ENCODE measurements at places on chromosomes 16 and 17.

DNA sequence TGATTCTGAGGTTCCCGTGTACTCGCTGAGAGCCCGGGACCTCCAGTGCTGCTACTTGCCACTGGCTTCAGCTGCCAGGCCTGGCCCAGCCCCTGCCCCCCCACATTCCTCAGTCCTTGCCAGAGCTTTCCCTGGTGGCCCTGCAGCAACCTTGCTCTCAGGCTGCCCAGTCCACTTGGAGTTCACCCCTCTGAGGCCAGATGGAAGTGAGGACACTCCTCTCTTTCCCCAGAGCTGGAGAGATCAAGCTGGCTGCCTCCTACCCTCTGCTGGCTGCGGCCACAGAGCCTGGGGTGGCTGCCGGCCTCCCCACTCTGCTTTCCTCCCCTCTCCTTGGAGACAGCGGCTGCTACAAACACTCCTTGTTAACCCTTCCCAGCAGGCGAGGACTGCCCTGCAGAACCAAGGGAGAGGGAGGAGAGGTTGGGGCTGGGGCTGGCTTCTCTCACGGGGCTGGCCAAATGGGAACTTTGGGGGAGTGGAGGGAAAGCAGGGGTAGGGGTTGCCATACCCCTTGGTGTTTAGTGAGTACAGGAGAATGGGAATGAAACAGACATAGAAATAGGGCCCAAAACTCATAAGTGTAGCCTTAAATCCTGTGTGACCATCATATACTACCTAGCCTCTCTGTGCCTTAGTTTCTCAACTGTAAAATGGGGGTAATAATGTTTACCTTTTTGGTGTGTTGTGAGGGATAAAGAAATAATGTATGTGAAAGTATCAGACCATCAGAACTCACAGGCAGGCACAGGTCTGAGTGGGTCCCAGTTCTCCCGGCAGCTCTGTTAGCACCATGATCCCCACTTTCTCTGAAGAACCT lies at the start of gene GAS2L2:
Gene GAS2L2, minus strand, starts transcription at position 295 of the 820 bp plus-strand sequence. CDS start 389 bp downstream, outside the sequence.
- peaks cover 42% of the 10 kb centered on the region for H3K27me3 ChIP-seq
- no peak within 1 kb of the TSS for H3K4me3 ChIP-seq
- no peak within 1 kb of the TSS for H3K27ac ChIP-seq
- no peaks in the 10 kb centered on the region for H3K36me3 ChIP-seq

- DNase-seq, result no peak
- no peaks in the 10 kb centered on the region for H3K36me3 ChIP-seq
- H3K27me3 ChIP-seq, result no peaks in the 10 kb centered on the region
- peaks cover 19% of the 10 kb centered on the region for H3K4me1 ChIP-seq
- no peak overlapping the region for H3K27ac ChIP-seq
Measured at GRCh38 chr16:48597563-48598387, 12.2 kb downstream of the N4BP1 start.

GRCh38 chr16:22141767-22142166 lies 20.5 kb upstream of the SDR42E2 start:
- H3K4me1 ChIP-seq, result no peaks in the 10 kb centered on the region
- DNase-seq, result no peak
- H3K27ac ChIP-seq, result no peak overlapping the region
- H3K27me3 ChIP-seq, result no peaks in the 10 kb centered on the region
- no peaks in the 10 kb centered on the region for H3K36me3 ChIP-seq

DNA sequence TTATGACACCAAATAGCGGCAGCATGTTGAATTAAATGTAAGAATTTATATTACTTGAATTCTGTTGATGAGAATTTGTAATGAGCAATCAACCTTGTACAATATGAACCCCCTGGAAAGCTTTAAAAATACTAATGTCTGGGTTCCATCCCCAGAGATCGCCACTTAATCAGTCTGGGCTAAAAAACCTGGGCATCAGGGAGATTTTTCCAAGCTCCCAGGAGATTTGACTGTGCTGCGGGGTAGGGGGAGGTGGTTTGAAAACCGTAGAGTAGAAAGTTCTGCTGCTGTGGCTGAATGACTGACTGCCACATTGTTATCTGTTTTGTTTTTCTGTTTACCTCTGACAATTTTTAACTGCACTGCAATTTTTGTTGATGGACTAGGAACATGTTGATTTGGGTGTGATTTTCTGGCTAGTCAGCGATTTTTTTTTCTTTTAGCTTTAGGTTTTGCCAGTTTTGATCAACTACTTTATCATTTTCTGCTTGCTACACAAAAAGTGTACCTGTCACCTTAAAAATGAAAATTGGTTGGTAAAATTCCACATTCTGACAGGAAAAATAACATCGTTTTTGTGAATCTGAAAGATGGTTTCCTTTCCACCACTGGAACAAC lies 79.3 kb downstream of the PCTP start:
- no peak overlapping the region for H3K4me3 ChIP-seq
- H3K27ac ChIP-seq, result no peak overlapping the region
- DNase-seq, result no peak
- no peaks in the 10 kb centered on the region for H3K27me3 ChIP-seq

DNA sequence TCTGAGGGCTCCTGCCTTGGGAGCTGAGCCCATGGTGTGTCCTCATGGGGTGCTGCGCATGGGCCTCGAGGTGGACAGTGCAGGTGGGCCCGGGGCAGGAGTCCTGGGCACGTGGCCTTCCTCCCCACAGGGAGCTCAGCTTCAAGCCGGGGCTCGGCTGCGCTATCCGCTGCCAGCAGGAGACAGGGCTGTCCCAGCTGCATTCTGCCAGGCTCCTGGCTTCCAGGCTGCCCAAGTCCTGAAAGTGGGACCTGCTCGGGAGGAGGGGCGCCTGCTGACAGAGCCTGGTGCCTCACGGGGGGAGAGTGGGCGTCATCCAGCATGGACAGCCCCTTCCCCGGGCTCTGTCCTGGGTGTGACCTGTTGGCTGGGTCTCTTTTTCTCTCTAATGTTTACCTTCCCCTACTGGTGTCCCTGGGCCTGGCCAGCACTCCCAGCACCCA lies 7.1 kb downstream of the TRAF7 start:
- H3K36me3 ChIP-seq, result peaks cover 7% of the 10 kb centered on the region
- H3K4me1 ChIP-seq, result peaks cover 33% of the 10 kb centered on the region
- H3K4me3 ChIP-seq, result no peak overlapping the region

DNA sequence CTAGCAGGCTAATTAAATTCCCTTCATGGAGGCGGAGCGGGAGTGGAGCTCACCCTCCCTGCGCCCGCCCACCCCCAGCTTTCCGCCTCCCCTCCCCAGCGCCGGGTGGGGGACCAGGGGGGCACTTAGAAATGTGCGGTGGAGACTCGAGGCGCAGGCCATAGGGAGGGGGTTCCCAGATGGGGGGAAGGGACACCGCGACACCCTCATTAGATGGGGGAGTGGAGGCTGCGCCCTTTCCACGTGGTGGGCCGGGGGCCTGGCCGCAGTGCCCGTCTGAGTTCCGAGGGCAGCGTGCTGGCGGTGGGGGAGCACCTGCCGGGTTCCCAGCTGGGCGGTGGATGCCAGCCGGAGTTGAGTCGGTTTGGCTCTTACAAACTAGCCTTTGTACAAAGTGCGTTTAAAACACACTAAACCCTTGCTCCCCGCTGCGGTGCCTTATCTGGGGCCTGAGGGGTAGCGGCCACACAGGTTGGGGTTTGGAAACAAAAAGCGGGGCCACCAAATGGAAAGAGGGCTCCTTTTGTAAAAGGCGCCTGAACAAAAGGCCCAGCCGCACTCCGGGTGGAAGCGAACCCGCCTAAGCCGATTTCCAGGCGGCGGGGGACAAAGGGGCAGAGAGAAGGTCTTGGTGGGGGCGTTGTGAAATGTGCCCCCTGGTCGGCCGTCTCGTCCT lies 1.4 kb downstream of the GSE1 start:
- no peaks in the 10 kb centered on the region for H3K36me3 ChIP-seq
- H3K4me3 ChIP-seq, result peak overlapping the region; percentile 49
- peaks cover 24% of the 10 kb centered on the region for H3K4me1 ChIP-seq
- no peak for DNase-seq
- H3K27ac ChIP-seq, result peak overlapping the region; percentile 13

DNA sequence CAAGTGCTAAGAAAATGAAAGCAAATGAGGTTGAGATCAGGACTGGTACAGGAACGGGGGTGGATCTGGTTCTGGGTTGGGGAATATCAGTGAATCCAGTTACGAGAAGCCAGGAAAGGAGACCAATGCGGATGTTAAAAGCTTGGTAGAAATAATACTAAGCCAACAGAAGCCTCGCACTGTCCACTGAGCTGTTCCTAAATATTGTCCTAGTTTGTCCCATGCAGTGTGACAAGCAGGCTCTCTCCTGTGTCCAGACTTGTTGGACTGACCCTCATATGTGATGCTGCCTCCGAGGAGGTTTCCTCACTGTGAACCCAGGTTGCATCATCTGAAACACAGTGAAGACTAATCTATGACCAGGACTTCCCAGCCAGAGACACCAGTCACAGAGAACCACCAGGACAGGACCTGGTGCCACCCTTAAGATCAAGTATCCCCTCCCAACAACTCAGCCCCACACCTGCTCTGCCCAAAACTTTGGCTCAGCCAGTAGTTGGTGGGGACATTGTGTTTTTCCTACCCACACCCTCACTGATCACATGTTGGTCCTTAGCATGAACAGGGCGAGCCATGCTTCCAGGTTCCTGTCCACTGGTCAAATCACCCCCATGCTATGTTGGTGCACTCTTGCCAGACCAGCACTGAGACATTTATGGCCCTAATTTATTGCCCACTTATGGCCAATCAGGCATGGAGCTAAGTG lies 32.7 kb upstream of the SCNN1B start:
- no peaks in the 10 kb centered on the region for H3K4me1 ChIP-seq
- peaks cover 4% of the 10 kb centered on the region for H3K27me3 ChIP-seq
- no peak overlapping the region for H3K4me3 ChIP-seq
- no peak for DNase-seq

- peaks cover 17% of the 10 kb centered on the region for H3K4me1 ChIP-seq
- H3K36me3 ChIP-seq, result no peaks in the 10 kb centered on the region
- peak within 1 kb of the TSS; percentile 38 for H3K4me3 ChIP-seq
- H3K27me3 ChIP-seq, result peaks cover 28% of the 10 kb centered on the region
- DNase-seq, result peak; percentile 33
Measured at GRCh38 chr16:57694725-57695679, at the start of gene DRC7. TSS of gene DRC7 (plus strand) at chr16:57694806. CDS start at chr16:57697950, 3,144 bp downstream.

- no peaks in the 10 kb centered on the region for H3K27me3 ChIP-seq
- no peak for DNase-seq
- no peak overlapping the region for H3K27ac ChIP-seq
- no peaks in the 10 kb centered on the region for H3K4me1 ChIP-seq
Measured at GRCh38 chr17:28623696-28624095, 9.7 kb upstream of the RSKR start.

DNA sequence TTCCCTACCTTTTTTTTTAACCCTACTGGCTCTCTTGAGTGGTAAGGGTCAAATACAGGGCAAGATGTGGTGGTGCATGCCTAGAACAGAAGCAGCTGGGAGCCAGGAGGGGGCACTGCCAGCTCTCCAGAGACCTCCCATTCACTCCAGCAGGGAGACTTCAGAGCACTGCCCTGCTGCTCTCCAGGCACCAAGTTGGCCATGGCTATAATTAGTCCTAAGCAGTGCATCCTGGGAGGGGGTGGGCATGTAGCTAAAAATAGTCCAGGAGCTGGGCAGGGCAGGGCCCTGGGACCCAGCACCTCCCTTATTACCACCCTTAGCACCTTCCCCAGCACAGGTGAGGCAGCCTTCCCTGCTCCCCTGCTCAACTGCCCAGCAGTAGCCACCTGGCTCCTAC lies 3.5 kb downstream of the CORO6 start:
- H3K27me3 ChIP-seq, result no peaks in the 10 kb centered on the region
- no peak overlapping the region for H3K27ac ChIP-seq
- H3K4me1 ChIP-seq, result peaks cover 22% of the 10 kb centered on the region
- no peak overlapping the region for H3K4me3 ChIP-seq

DNA sequence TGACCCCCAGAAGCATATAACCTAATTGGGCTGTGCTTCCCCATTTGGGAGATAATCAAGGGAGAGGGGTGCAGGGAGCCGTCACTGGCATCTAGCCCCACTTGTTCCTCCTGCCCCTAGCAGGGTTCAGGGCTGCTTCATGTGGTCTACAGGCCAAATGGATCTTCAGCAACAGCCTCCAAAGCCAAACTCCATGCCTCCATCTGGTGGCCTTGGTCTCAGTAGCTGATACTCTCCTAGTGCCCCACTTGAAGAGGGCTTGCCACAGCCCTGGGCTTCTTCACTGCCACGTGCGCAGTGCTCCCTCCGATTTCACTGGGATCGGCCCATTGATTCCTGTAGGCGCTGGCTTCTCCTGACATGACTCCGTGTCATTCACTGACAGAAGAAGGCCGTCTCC lies 24.6 kb downstream of the LYRM9 start:
- H3K4me1 ChIP-seq, result no peaks in the 10 kb centered on the region
- H3K27me3 ChIP-seq, result no peaks in the 10 kb centered on the region
- no peaks in the 10 kb centered on the region for H3K36me3 ChIP-seq
- H3K4me3 ChIP-seq, result no peak overlapping the region
- no peak overlapping the region for H3K27ac ChIP-seq
- no peak for DNase-seq

DNA sequence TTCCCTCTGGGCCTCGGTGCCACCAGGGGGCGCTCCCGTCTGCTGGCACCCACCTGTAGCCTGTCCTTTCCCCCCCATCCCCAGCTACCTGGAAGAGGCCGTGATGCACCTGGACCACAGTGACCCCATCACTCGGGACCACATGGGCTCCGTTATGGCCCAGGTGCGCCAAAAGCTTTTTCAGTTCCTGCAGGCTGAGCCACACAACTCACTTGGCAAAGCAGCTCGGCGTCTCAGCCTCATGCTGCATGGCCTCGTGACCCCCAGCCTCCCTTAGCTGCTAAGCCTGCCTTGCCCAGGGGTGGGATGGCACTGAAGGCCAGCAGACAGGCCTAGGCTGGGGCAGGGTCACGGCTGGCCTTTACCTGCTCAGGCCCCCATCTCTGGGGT lies 818 bp upstream of the NRN1L start:
- H3K4me3 ChIP-seq, result no peak overlapping the region
- H3K36me3 ChIP-seq, result peaks cover 69% of the 10 kb centered on the region
- peak; percentile 75 for DNase-seq
- H3K27ac ChIP-seq, result no peak overlapping the region

DNA sequence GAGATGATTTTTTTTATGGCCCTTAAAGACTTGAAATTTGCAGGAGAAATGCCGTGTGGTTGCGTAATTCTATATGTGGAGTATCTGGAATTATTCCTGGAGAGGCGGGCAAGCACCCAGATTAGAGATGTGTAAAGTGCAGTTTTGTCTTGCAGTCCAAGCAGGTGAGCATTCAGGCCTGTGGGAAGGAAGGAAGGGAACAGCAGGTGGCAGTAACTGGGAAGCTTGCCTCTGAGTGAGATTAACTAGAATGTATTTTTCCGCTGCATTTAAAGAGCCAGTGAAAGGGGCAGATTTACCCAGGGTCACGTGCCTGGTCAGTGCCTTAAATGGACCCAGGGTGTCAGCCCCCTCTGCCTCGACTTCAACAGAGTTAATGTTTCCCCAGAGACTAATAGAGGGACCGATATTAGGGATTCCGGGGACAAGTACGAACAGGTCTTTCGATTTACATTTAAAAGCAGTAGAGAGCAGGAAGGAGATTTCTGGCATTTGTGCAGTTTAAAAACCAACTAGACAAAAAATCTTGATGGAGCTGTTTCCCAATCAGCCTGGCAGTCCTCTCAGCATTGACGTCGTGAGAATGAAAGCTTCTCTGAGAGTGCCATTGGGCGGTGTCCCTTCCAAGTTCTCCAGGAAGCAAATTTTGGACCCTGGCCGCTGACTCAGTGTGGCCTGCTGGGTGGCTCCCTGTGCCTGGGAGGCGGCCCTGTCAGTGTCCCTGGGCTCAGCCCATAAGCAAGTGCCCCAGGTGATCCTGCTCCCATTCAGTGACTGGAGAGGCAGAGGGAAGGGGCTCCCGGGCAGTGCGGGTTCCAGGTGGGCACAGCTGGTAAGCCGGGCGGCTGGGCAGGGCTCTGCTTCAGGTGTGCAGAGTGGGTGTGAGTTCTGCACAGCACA lies 38.2 kb downstream of the KSR1 start:
- H3K27ac ChIP-seq, result no peak overlapping the region
- DNase-seq, result no peak
- no peaks in the 10 kb centered on the region for H3K36me3 ChIP-seq
- H3K4me3 ChIP-seq, result no peak overlapping the region
- no peaks in the 10 kb centered on the region for H3K27me3 ChIP-seq

- H3K27me3 ChIP-seq, result peaks cover 12% of the 10 kb centered on the region
- H3K4me3 ChIP-seq, result no peak overlapping the region
- no peaks in the 10 kb centered on the region for H3K36me3 ChIP-seq
- DNase-seq, result no peak
Measured at GRCh38 chr16:50251375-50252081, 14.8 kb upstream of the ADCY7 start.

All from T-cell (primary cell).